ENCODE measurements at places on chromosomes 7 and 10.

- no peak for DNase-seq
These were observed 12.6 kb upstream of the COL1A2 start for GRCh38 chr7:94382132-94382531.

- no peak for DNase-seq
These were observed 2.3 kb downstream of the THNSL1 start for GRCh38 chr10:25018703-25019102.

DNA sequence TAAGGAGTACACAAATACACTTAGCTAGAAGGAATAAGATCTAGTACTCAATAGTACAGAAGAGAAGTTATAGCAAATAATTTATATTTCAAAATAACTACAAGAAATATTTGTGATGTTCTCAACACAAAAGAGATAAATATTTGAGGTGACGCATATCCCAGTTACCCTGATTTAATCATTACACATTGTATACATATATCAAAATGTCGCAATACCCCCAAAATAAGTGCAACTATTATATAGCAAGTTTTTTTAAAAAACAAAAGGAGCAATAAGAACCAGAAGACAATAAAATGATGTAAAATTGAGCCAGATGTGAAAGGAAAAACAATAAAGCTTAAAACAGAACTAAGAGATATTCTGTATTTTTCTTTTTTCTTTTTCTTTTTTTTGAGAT, 59.3 kb upstream of the KIAA1217 start:
- no peak for DNase-seq

DNA sequence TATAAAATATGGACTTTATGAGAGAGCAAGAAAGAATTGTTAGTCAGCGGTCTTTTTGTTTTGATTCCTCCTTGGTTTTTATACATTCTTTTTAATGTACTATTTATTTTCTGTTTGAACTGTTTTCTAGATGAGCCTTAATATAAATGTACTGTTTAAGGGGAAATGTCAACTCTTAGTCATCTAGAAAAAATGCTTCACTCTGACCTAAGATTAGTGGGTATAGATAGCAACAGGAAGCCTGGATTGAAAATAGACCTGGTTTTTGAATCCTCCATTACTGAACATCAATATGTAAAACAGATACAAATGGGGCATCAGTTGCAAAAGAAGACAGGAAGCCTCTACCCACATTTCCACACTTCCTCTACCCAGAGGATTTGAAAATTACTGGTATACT, 87.8 kb downstream of the CHRM2 start:
- DNase-seq = no peak

- no peak for DNase-seq
These were observed 58.5 kb downstream of the TRUB1 start for GRCh38 chr10:114996542-114996941.

- no peak for DNase-seq
These were observed 402.6 kb downstream of the AUTS2 start for GRCh38 chr7:70000737-70001348.
